ENCODE measurements at places on chromosomes 7 and 10.
A peak's percentile ranks its signal among the peaks of the same experiment; 100 is the strongest.

- DNase-seq = no peak
Measured at GRCh38 chr7:20831956-20832355, 45.3 kb upstream of the SP8 start.

DNA sequence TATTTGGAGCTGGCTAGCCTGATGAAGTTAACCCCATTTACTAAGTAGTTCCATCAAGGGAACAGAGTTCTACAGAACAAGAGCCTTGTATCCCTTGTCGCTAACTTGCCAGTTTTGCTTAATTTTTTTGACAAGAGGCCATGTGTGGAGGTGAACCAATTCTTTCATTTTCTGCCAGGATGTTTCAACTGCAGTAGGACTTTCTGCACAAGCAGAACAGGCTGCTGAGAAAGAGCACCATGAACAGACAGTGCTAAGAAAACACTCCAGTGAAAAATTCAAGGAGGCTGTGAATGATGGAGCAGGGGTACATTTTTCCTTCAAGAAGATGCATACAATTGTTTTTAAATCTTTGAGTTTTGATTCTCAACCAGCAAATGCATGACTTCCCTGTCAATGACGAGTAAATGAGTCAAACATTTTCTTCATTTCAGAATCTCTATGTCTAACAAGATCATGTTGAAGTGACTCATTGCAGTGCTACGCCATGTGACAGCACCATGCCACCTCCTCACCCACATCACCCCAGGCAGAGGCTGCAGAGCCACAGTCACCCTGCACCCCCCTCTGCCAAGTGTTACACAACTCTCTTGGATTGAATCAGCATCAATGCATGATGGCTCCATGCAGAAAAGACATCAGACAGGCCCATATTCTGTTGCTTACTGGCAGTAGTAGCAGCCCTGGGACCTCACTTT lies 193.1 kb downstream of the COBL start:
- DNase-seq = peak; percentile 31

GRCh38 chr7:119996634-119997033 lies 276.3 kb upstream of the KCND2 start:
- no peak for DNase-seq

GRCh38 chr10:100828738-100829096 lies 83.3 kb downstream of the PAX2 start:
- peak; percentile 22 for DNase-seq

DNA sequence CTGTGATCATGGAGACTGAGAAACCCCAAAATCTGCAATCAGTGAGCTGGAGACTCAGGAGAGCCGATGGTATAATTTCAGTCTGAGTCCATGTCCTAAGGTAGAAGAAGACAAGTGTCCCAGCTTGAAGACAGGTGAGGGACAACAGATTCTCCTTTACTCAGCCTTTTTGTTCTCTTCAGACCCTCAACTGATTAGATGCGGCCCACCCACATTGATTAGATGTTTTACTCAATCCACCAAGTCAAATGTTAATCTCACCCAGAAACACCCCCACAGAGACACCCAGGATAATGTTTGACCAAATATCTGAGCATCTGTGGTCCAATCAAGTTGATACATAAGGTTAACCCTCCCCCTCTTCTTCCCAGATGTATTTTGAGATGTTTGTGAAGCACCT lies 131.2 kb downstream of the PFKFB3 start:
- no peak for DNase-seq

DNA sequence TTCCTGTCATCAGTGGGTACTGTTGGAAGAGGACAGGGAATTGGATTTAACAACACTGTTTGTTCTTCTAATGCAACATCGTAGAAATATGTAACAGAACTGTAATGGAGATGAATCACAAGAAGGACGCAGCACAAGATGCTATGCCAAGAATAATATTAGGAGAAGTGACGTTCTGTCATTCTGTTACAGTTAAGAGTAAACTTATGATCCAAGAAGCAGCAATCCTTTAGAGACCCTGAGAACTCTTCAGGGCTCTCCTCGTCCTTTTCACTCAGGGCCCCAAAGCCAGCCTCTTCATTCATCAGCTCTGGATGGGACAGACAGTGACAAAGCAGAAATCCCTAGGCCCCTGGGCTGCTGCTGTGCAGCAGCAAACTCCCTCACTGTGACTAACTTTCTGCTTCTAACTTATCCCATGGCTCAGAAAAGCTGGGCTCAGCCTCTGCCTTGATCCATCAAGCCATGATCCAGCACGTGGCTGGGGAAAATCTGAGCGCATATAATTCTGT lies 8.7 kb upstream of the IL6 start:
- no peak for DNase-seq

GRCh38 chr7:48139459-48139858 lies 31.8 kb upstream of the ABCA13 start:
- DNase-seq = no peak

DNA sequence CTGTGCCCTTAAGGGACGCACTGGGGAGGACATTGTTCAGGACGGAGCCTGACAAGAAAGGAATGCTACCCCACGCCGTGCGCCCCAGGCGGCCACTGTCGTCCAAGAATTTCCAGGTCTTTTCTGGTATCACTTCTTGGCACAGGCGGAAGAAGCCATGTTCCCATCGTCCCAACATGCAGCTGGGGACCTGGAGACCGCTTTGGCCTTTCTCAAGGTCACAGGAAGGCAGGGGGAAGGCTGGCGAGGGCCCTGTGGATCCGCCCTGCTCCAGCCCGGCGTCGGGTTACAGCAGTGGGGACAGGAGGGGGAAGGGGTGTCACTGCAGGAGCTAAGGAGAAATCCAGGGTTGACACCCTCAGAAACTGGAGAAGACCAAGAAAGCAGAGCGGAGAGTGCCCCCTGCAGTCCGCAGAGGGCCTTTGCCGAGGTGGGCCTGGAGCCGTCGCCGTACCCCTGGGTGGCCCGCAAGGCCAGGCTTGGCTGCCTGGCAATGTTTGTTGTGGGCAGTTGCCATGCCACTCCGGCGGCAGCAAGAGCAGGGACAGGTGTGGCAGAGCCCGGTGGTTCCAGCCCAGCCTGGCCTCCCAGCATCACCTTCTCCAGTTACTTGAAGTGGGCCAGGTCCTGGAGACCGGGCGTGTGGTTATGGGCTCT lies 104.1 kb downstream of the LHPP start:
- no peak for DNase-seq

All from CD4-positive, alpha-beta T cell treated with Interleukin-4 for 1 hour (primary cell).